ENCODE measurements at places on chromosomes 2 and 18.
A peak's percentile ranks its signal among the peaks of the same experiment; 100 is the strongest.

DNA sequence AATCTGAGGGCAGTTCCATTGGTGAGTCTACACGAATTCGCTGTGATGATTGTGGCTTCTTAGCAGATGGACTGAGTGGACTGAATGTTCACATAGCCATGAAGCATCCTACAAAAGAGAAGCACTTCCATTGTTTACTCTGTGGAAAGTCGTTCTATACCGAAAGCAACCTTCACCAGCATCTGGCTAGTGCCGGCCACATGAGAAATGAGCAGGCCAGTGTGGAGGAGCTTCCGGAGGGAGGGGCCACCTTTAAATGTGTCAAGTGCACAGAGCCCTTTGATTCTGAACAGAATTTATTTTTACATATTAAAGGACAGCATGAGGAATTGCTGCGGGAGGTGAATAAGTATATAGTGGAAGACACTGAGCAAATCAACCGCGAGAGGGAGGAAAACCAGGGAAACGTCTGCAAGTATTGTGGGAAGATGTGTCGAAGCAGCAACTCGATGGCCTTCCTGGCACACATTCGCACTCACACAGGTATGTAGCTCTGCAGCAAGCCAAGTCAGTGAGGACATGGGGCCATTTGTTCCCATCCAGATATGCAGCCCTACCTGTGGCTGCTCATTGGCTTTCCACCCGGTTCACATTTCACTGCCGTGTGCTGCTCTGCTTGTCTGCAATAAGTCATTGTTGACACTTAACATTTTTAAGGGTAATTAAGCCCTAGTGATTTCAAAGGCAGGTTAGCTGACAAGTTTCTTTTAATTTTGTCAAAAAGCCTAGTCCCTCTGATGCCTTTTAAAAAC lies 37.7 kb downstream of the ZNF407 start:
- no peak for DNase-seq

- DNase-seq, result no peak
These were observed 132.5 kb upstream of the OSR1 start for GRCh38 chr2:19490846-19491435.

- DNase-seq, result no peak
These were observed 23.0 kb upstream of the RTTN start for GRCh38 chr18:70228536-70228935.

GRCh38 chr2:60379684-60380083 lies 173.8 kb downstream of the BCL11A start:
- DNase-seq, result no peak

DNA sequence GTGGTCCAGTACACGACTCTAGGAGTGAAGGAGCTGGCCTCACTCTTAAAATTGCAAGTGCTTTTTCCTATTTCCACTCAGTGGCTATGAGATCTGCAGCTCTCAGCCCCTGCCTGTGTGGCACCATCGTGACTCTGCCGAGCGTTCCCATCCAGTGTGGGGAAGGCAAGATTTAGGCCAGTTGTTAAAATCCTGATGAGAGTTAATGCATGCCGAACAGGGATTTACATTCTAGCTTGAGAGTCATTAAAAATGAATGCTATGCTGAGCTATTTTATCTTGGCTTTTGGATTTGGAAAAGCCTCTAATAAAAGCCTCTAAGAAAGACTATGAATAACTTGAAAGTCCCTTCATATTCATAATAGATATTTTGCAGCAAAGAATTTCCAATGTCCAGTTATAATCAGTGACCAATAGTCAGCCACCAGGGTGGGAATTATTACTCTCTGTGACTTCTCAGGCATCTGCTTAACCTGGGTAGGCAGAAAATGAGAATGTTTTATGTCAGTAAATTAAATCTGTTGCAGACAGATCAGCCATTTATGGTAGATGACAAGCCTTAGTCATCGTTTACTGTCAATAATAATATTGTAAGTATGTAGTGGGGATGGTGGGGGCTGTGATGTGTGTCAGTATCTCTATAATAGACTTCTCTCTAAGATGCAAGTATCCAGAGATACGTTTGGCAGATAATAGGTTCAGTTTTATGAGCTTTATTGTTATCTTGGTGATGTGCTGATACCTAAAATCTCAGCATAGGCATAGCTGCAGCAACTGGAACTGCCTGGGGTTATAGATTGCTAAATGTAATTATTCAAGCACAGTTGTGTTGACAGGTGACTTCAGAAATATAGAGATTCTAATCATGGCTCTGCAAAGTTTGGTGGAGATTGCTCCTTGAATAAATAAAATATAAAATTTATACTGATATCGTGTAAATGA lies 207.8 kb downstream of the SOCS6 start:
- DNase-seq, result no peak

DNA sequence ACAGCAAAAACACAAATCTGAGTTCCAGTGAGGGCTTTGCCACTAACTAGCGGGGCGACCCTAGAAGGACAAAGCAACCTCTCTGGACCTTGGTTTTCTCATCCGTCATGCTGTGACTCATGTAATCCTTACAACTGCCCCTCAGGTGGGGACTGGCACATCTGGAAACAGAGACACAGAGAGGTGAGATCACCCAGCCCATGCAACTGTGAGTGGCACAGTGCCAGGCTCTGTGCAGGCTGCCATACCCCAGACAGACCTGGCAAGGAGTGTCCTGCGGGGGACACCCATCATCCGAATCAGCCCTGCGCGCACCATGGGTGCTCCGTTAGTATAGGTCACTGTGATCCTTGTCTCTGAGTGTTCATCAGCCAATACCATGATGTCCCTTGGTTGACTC lies 198.3 kb downstream of the SMAD7 start:
- no peak for DNase-seq

GRCh38 chr18:10453806-10454680 lies at the start of gene APCDD1:
APCDD1 (plus strand) TSS chr18:10454635; CDS start chr18:10454982, 347 bp downstream.
- DNase-seq, result no peak

DNA sequence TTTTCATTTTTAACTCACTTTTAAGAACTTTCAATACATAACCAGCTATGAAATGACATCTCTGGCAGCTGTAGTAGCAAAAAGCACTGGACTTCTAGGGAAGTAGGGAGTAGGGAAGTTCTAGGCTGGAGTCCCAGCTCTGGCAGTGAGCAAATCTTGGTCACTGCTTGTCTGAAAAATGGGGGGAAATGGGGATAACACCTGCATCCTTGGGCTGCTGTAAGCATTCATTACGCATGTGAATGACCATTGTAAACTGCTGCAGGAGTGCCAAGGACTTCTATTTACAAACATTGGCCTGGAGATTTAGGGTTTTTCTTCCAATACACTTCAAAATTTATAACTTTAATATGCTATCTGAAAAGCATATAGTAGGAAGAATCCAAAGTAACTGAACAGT lies 972 bp upstream of the MPP4 start:
- no peak for DNase-seq

DNA sequence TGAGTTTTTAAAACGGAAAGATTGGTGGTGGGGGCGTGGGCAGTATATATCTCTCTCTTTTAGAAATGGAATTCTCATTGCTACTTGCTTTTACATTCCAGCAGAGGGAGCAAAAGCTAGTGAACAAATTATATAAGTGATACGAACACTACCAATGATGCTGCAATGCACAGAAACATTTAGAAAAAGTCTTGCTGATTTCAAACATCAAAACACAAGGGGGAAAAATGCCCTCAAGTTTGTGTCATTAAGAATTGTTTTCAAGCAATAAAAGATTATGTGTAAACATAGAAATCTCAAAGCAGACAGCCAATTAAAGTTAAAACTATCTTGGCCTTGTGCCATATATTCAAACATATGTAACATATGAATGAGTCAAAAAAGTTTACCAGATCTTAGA lies 296.3 kb upstream of the KCNJ3 start:
- peak; percentile 91 for DNase-seq

DNA sequence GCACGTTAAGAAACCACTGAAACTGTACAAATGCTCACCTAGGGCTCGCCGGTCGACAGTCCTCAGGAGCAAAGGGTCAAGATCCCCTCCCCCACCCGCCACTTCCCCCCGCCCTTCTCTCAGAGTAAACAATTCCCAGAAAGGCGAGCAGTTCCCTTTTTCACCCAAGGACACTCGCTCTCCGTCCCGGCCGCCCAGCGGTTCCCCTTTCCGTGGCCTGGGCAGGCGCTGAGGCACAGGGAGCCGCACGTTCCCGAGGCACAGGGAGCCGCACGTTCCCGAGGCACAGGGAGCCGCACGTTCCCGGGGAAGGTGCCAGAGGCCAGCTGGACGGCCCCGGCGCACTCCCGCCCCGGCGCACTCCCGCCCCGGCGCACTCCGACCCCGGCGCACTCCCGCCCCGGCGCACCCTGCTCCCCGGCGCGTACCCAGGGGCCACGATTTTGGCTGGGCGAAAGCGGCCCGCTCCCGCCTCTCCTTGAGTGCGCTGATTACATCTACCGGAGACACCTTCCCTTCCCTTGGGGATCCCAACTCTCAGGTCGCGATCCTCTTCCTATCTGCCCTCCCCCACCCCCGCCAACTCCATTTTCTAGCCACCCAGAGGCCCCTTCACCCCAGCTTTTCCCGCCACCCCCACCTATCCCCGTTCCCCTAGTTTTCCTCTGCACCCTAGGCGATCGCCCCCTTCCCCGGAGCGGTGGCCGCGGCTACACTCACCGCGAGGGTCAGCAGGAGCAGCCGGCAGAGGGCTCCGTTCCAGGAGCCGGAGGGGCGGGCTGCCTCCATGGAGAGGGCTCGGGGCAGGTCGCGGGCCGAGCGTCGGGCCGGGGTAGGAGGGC lies 817 bp downstream of the DSC2 start:
- DNase-seq, result peak; percentile 70

DNA sequence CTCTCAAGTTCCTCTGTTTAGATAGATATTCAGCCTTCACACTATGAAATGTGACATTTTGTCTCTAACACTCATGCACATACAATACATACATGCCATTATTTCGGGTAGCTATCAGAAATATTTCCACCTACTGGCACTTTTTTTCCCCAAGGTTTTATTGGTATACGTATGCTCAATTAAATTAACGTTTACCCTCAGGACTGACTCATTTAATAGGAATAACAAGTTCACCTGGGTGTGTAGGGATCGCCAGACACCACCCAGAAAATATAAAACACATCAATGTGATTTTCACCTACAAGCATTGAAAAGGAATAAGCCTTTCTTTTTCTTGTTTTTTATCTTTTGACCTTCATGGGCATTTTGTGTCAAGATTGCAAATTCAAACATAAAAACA lies 138.5 kb upstream of the EPAS1 start:
- DNase-seq, result no peak

GRCh38 chr2:217160103-217160743 lies 300.4 kb upstream of the TNP1 start:
- DNase-seq, result peak; percentile 34

GRCh38 chr2:172092716-172093415 lies 7.6 kb downstream of the DLX1 start:
- DNase-seq, result no peak

DNA sequence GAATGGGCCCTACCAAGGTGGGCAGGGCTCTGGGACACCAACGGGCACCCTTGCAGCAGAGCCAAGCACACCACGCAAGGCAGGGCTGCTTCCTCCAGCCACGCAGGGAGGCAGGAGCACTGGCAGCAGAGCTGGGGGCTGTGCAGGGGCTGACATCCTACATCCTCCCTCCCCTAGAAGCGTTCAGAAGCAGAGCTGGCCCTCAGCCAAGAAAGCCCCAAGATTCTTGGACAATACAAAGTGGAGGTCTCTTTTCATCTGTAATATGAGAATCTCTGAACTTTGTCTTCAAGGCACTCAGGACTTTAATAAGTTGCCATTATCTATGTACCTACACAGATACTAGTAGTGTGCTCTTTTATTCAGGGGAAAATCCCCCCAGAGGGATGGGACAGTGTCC lies 128.1 kb upstream of the AGAP1 start:
- DNase-seq, result no peak

All from Kasumi-1 (cell line).